Mammary epithelial cell (primary cell): ENCODE measurements at places on chromosomes 12 and 14. TPM values are rescaled to one million over a fixed set of nuclear protein-coding genes. Genes with fewer than 3 reads are reported as not detected.

The SLC15A4 gene
- 31.7 TPM for polyA plus RNA-seq

The TSPAN8 gene
- not detected for polyA plus RNA-seq

The BTBD7 gene
- polyA plus RNA-seq, result 24.2 TPM

The SLCO1B1 gene
- not detected for polyA plus RNA-seq

The GIT2 gene
- polyA plus RNA-seq, result 16.0 TPM

The APOLD1 gene
- polyA plus RNA-seq, result 0.49 TPM

The ADAMTS20 gene
- not detected for polyA plus RNA-seq

The TMEM120B gene
- polyA plus RNA-seq, result 10.6 TPM

The FKBP11 gene
- polyA plus RNA-seq, result 19.6 TPM

The IL31 gene
- not detected for polyA plus RNA-seq

The EIF2S3B gene
- polyA plus RNA-seq, result 1.5 TPM

The RAD52 gene
- polyA plus RNA-seq, result 7.6 TPM

The BHLHE41 gene
- polyA plus RNA-seq, result 24.6 TPM

The TSPAN19 gene
- polyA plus RNA-seq, result 0.09 TPM

- DNase-seq, result no peak
Measured at GRCh38 chr14:26866721-26867120, 268.9 kb upstream of the NOVA1 start.

GRCh38 chr14:100885617-100886016, 17.9 kb downstream of the RTL1 start:
- DNase-seq, result no peak

DNA sequence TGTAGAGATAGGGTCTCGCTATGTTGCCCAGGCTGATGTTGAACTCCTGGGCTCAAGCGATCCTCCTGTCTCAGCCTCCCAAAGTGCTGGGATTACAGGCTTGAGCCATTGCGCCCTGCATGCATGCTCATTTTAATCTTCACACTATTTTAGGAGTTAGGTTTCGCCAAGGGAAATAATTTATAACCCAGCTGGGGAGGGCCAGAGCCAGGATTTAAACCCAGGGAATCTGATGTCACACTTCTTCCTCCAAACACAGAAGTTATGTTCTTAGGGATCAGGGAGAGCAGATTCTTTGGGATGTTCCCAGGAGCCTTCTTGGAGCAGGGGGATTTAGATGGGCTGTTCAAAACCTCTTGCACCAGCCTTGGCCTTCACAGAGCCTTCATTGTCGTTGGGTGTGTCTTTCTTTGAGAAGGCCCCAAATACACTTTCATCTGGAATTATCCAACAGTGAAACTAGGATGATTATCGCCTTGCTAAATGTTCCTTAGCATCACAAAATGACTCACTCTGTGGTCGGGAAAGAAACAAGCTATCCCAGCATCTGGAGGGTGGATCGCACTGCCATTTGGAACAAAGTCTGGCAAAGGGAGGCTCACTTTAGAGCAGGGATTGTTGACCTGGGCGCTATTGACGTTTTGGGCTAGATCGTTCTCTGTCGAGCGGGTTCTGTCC, 8.2 kb upstream of the PPP1CC start:
- peak; percentile 56 for DNase-seq

GRCh38 chr12:25252946-25253345, 2.2 kb upstream of the KRAS start:
- DNase-seq, result no peak

GRCh38 chr14:75140620-75141019, 13.8 kb upstream of the NEK9 start:
- no peak for DNase-seq

DNA sequence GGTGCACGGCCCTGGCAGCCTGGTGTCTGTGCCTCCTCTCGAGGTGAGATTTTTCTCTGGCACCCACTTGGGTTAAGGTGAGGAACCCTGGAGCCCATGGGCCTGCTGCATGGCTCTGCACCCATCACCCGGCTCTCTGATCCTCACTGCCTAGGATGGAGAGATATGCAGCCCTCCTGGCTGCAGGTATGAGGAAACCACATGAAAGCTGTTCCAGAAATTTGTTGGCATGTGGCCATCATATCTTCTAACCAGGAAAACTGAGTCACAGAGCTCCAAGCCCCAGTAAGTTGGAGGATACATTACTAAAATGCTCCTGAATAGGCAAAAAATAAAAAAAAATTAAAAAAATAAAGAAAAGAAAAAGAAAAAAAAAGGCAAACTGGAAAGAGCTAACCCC, 39.3 kb upstream of the DDX11 start:
- DNase-seq, result no peak

DNA sequence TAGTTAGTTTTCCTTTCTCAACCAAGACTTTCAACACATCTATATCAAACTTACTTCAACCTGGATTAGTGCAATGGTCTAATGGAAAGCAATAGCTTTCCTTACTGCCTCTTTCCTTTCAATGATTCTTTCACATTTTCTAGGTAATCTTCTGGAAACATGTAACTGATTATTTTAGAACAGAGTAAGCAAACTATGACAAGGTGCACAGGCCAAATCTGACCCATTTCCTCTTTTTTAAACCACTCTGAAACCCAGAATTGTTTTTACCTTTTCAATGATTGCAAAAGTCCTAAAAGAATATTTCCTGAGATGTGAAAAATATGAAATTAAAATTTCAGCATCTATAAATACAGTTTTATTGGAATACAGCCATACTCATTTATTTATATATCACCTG, 81.6 kb upstream of the TMTC2 start:
- DNase-seq, result no peak

- DNase-seq, result no peak
Measured at GRCh38 chr12:31016057-31016456, 57.6 kb upstream of the DDX11 start.

GRCh38 chr14:51004352-51004800, 60.1 kb upstream of the PYGL start:
- no peak for DNase-seq

DNA sequence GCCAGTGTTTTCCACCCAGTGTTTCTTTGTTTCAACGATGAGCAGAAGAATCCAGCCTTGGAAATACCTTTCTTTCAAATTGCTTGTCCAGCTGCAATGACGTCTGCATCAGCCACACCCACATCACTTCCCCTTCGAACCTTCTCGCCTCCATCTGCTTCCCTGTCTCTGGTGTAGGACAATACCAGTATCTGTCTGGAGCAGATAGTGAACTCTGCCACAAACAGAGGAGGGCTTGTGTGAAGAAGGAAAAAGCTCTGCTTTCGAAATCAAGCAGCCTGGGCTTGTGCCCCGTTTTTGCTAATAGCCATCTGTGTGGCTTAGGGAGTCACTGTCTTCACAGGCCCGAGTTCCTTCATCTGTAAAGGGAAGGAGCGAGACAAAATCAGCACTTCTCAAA, 415.4 kb downstream of the ZFP36L1 start:
- DNase-seq, result peak; percentile 73

GRCh38 chr12:49352351-49352750, 5.7 kb downstream of the DNAJC22 start:
- no peak for DNase-seq

DNA sequence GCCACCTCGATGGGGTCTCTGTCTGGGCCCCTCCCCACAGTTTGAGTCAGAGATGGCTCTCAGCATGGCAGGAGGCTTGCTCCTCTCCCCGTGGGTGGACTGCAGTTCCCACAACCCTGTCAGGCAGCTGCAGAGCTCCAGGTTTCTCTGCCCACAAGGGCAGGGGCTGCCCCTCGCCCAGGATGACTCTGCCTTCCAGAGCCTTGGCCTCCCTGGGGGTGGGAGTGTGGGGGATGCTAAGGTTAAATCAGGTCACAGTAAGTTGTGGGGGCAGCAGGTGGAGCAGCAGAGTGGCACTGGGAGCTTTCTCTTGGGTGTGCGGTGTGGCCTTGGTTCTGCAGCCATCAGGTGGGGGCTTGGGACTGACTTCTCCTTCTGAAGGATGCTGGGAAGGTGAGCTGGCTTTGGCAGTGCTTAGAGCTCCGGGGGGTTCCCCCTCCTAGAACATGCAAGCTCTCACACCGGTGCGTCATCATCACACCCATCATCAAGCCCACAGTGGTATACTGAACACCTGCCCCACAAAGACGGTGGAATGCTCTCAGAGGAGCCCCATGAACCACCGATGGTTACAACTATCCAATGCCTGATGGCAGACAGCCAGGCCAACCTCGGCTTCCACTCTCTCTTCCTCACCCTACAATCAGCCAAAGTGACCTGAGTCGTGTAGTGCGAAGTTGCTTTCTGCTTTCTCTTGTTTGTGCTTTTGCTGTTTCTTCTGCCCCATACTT, 39.7 kb downstream of the ERH start:
- DNase-seq, result no peak

DNA sequence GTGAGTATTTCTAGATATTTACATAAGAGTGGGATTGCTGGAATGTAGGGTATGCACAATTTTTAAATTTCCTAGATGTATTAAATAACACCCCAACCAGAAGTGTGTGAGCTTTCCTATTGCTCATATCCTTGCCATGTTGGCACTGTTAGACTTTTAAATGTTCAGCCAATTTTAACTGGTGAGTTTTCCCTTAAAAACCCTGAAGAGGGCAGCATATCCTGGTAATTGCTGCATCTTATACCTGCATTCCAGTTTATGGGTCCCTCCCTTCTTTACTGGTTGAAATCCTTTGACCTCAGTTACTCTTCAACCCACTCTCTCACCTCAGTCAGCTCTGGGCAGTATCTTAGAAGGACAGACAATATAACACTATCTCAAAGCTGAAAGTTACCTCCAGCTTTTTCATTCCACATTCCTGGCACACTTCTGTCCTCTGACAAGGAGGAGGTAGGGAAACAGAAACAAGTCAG, 270.6 kb downstream of the PAWR start:
- DNase-seq, result peak; percentile 76

GRCh38 chr12:49971141-49971540, 1.6 kb upstream of the AQP6 start:
- peak; percentile 71 for DNase-seq

DNA sequence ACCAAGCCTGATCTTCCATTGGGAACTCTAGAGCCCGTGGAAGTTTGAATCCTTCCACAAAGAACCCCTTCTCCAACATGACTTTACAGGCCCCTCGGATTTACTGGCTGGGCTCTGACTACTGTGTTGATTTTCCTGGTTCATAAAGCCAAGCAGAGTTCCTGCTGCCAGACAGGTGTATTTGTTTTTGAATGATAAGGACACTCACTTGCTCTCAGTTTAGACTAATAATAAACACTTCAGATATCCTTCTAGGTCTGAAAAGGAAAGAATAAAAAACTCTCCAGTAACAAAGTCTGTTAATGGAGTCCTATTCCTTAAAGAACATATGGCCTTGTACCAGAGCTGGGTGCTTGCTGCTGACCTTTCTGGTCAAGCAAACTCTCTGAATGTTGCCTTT, 31.0 kb downstream of the SIX1 start:
- no peak for DNase-seq

DNA sequence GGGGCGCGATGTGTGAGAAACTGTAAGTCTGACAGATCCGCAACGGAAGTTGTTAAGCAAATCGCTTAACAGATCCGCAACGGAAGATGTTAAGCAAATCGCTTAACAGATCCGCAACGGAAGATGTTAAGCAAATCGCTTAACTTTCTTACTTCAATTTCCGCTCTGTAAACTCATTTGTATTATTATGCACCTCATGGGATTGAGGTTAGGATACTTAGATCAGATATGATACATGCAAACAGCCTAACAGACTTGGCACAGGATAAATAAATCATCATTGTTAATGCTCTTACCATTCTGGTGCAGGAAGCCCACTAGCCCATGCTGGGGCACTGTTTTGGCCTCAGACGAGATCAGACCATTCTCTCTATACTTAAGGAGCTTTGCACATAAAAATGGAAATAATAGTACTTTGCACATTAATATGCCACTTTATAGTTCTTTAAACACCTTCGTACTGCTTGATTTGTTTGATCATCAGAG, 399 bp downstream of the NCAPD2 start:
- no peak for DNase-seq

DNA sequence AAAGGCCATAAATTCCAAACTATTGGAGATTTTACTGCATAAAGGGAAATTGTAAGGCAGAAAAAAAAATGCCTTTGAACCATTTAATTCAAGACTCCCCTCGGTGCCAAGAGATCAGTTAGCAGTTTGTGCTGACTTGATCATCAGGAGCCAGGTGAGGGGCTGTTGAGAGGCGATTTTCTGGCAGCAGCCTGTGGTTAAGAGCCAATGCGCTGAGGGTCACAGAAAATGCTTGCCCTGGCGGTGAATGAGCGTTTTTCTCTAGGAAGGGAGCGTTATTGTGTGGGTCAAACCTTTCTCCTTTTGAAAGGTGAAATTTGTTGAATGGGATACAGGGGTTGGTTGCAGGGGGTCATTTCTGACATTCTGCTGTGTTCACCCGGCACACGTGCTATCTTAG, 4.7 kb downstream of the SRRM4 start:
- DNase-seq, result no peak
